RWPE2 (cell line): ENCODE measurements at places on chromosomes 2 and 18.
A peak's percentile ranks its signal among the peaks of the same experiment; 100 is the strongest.

- DNase-seq = no peak
Observed at GRCh38 chr2:189657867-189658266, 3.4 kb upstream of the ASNSD1 start.

DNA sequence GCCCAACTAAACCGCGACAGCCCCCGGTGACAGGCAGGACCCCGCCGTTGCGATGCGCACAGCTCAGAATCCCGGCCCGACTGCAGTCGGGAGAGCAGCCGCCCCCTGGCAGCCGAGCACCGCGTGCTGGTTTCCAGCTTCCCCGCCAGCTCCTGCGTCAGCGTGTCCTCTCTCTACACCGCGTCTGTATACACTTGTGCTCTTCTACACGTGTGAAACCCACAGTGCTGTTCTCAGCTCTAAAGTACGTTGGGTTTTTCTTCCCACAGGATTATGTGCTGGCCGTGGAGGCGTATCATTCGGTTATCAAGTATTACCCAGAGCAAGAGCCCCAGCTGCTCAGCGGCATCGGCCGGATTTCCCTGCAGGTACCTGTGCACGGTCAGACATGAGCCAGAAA lies 54.0 kb downstream of the ADI1 start:
- DNase-seq = peak; percentile 44

DNA sequence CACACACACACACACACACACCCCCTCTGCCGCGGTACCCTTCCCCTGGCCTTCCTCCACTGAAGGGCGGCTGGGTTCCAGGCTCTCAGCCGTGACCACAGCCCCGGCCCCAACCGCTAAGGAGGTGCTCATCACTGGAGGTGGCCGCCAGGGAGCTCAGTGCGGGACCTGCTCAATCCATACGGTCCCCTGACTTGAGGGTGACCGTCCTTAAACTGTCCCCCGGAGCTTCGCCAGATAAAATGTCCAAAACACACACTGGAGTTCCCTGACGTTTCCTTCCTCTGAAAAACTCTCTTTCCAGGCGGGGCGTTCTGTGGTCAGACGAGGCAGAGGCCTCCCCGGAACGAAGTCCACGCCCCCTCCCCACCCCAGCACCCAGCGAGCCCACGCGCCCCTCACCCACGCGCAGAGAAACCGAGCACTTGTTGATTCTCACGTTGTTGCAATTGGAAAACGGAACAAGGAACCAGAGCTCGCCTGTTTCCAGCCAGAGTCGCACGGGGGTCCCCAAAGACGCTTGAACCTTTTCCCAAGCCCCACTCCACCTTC lies 1.4 kb downstream of the MBP start:
- DNase-seq = no peak

DNA sequence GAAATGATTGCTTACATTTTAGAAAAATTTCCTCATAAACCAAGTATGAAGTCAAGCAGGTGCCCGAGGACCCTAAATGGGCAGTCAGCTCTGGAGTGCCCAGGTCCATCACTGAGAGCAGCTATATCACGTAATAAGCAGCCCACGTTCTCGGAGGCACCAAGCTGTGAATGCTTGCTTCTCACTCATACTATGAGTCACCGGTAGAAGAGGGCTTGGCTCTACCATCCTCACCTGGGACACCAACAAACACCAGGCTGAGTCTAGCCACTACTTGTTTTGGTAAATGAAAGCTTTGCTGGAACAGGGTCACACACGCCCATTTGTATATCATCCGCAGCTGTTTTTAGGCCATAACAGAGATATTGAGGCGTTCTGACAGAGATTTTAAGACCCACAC lies 207.5 kb downstream of the SEPTIN10 start:
- no peak for DNase-seq

DNA sequence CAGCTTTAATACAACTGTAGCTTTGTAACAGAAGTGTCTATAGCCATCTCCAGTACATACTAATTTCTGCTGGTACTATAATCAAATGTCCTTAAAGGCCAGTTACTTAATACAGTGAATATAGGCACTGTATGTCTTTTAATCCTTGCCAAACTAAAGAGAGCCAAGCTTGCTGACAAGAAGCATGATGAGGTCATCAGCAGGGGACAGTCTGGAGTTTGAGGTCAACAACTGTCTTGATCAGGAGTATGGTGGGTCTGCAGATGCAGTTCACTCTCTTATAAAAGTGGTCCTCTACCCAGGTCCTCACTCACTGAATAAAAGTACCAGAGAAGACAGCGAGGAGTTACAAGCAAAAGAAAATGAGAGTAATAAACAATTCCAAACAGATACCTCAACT lies 219.1 kb downstream of the WDPCP start:
- DNase-seq = no peak

- no peak for DNase-seq
Observed at GRCh38 chr2:124804014-124804940, 779.2 kb downstream of the CNTNAP5 start.

GRCh38 chr2:55049821-55050099 lies 491 bp downstream of the RTN4 start:
- no peak for DNase-seq

GRCh38 chr2:162678551-162678950 lies 160.0 kb downstream of the KCNH7 start:
- no peak for DNase-seq

- no peak for DNase-seq
Observed at GRCh38 chr2:17658251-17658843, 95.3 kb downstream of the SMC6 start.

DNA sequence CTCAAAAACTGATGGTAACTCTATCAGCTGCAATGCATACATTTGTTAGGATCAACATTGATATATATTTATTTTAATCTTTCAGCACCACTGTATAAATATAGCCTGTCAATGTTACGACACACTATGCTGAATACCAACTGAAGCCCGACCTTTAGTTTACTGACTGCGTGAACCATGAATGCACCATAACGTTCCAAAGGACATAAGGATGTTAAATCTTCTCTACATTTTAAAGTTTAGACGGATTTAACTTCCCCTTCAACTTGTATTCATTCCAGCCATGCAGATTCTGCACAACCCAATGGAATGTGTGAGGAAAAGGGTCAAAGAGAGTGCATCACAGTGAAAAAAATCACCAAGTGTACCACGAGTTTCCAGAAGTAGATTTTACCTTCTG lies 489.5 kb downstream of the IRS1 start:
- DNase-seq = no peak

- no peak for DNase-seq
Observed at GRCh38 chr2:19359456-19359855, 1.0 kb upstream of the OSR1 start.

- no peak for DNase-seq
Observed at GRCh38 chr2:88827821-88828220, 136.3 kb downstream of the RPIA start.

- no peak for DNase-seq
Observed at GRCh38 chr2:134253804-134254203, at the start of gene MGAT5. Gene MGAT5, plus strand, starts transcription at chr2:134254072. Its CDS starts 332 bp downstream, at chr2:134254404.

GRCh38 chr2:165898381-165898780 lies 55.2 kb downstream of the TTC21B start:
- peak; percentile 65 for DNase-seq

DNA sequence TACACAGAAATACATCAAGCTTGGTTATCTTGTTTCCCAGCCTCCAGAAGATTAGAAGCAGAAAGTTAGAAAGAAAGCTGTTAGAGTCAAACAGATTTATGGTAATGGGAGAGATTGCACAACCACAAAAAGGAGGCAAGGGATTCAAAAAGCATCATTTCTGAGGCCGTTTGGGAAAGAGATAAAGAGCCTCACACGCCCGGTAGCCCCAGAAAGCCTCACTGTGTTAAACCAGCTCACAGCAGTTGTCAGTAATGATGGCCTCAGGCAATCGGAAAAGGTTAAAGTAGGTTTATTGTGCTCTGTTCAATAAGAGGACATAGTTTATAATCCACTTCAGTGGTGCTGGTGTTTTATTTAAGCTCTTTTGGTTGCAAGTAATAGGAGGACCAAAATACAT lies 111.3 kb downstream of the DCC start:
- no peak for DNase-seq

- no peak for DNase-seq
Observed at GRCh38 chr2:31256611-31257382, 22.8 kb downstream of the EHD3 start.
